ENCODE measurements at places on chromosomes 5 and 9. TPM values are rescaled to one million over a fixed set of nuclear protein-coding genes. Genes with fewer than 3 reads are reported as not detected.

Gene SYNPO
- 4.8 TPM for polyA plus RNA-seq

Gene CCDC192
- polyA plus RNA-seq, result not detected

Gene SLC6A7
- polyA plus RNA-seq, result not detected

Gene TAF11L5
- polyA plus RNA-seq, result not detected

Gene PTGER4
- polyA plus RNA-seq, result 24.9 TPM

Gene CCL28
- 13.1 TPM for polyA plus RNA-seq

Gene ACOT12
- polyA plus RNA-seq, result not detected

Gene C1QTNF2
- not detected for polyA plus RNA-seq

Gene C9
- not detected for polyA plus RNA-seq

Gene DBH
- polyA plus RNA-seq, result not detected

Gene BSPRY
- polyA plus RNA-seq, result 1.3 TPM

Gene FLT4
- 0.56 TPM for polyA plus RNA-seq

Gene ROR2
- not detected for polyA plus RNA-seq

Gene DRD1
- not detected for polyA plus RNA-seq

Gene POLR1E
- 13.7 TPM for polyA plus RNA-seq

Gene FYB1
- 11.6 TPM for polyA plus RNA-seq

Gene SERF1A
- polyA plus RNA-seq, result 2.2 TPM

Gene RAD1
- polyA plus RNA-seq, result 15.0 TPM

Gene SLC26A2
- polyA plus RNA-seq, result 2.3 TPM

Gene GTF2H2C
- 25.6 TPM for polyA plus RNA-seq

Gene OCLN
- 0.09 TPM for polyA plus RNA-seq

Gene ALDOB
- polyA plus RNA-seq, result 0.31 TPM

Gene SNCB
- polyA plus RNA-seq, result not detected

Gene LPAR1
- not detected for polyA plus RNA-seq

Gene ADGRV1
- polyA plus RNA-seq, result not detected

Gene TPPP
- polyA plus RNA-seq, result not detected

Gene PCDHGA2
- polyA plus RNA-seq, result not detected

Gene C5
- polyA plus RNA-seq, result 0.99 TPM

Gene RETREG1
- polyA plus RNA-seq, result 9.3 TPM

Gene S100Z
- 5.3 TPM for polyA plus RNA-seq

Gene TRPM3
- not detected for polyA plus RNA-seq

Gene CDC20B
- not detected for polyA plus RNA-seq

Gene CCNI2
- 0.51 TPM for polyA plus RNA-seq

Gene VPS13A
- 3.9 TPM for polyA plus RNA-seq

Gene BASP1
- polyA plus RNA-seq, result 149 TPM

Gene SLC23A1
- not detected for polyA plus RNA-seq

Gene FAM200C
- polyA plus RNA-seq, result 0.64 TPM

Gene SPATA31D4
- not detected for polyA plus RNA-seq

Gene CFAP157
- not detected for polyA plus RNA-seq

All from IgD-negative memory B cell (primary cell).